ENCODE measurements at places on chromosomes 7 and 10.
A peak's percentile ranks its signal among the peaks of the same experiment; 100 is the strongest.

DNA sequence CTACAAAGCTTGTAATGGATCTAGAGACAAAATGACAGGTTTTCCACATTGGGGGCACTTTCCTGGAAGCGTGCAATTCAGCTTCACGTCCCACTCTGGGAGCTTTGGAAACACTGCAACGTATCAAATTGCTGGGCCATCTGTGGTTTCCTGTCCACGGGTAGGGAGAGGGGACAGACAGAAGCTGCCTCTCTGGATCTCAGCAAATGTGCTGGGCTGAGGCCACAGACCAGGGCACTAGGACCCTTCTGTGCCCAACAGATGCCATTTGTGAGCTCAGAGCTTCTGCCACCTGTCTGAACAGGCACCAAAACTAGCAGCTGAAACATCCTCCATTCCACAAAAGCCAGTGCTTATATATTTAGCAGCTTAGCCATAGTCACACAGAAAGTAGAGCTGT lies 40.9 kb upstream of the FRMD4A start:
- DNase-seq: no peak

DNA sequence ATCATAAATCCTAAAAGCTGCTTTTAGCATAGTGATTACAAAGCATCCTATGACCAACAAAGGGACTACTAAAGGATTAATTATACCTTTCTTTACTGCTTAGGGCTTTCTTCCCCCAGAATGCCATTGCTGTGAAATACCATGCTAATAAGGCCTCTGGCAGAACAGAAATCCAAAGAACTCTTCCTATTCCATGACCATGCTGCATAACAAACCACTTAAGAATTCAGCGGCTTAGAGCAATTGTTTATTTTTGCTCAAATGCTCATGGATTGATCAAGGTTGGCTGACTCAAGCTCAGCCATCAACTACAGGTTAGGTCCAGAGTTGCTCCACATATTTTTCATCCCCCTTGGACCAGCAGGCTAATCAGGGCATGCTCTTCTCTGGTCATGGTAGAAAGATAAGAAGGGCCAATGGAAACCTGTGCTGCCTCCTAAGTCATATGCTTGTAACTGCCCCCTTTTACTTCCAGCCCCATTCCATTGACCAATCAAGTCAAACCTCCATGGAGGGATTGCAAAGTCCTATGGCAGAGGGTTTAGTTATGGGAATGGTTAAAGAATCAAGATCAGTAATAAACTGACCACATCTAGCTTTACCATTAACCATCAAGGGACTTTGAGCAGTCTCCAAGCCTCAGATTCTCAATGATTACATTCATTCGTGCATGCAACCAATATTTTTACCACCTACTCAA lies 244.4 kb upstream of the FZD1 start:
- no peak for DNase-seq

DNA sequence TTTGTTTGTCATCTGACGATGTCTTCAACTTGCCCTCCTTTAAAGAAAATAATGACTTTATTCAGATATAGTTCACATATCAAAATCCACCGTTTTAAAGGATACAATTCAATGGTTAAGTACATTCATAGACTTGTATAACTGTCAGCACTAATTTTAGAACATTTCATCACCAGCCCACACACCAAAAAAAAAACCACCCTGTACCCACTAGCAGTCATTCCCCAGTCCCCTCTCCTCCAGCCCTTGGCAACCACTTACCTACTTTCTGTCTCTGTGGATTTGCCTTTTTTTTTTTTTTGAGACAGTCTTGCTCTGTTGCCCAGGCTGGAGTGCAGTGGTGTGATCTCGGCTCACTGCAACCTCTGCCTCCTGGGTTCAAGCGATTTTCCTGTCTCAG lies 5.3 kb upstream of the HILPDA start:
- DNase-seq: no peak

- no peak for DNase-seq
These were observed 13.4 kb upstream of the CARD11 start for GRCh38 chr7:3057066-3057420.

GRCh38 chr7:28408960-28409715 lies 3.2 kb upstream of the CREB5 start:
- DNase-seq: peak; percentile 97

DNA sequence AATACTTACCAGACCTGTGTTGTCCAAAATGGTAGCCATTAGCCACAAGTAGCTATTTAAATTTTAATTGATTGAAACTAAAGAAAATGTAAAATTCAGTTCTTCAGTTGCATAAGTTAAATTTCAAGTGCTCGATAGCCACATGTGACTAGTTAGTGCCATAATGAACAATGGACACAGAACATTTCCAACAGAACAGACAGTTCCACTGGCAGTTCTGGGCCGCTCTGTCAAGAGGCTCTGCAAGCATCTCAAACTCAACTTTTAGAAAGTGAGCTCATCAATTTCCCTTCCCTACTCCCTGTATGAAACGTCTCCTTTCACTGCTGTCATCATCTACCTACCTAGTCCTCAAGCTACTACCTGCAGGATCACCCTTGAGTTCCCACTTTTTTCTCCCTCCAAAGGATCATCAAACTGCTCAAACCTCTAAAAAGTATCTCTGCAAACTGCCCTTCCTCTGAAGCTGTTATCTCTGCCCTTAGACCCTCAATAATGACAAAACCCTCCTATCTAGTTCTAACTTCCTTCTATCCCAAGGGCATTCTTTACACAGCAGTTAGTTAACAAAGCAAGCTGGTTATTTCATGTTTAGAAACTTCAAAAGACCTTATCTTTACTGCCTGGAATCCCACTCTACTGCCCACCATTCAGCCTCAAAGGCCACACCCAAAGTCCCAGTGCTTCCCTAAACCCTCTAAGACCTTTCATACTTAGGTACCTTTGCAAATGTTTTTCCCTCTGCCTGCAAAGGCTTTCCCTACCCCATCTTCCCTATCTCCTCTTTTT lies 20.6 kb downstream of the SHTN1 start:
- DNase-seq: no peak

DNA sequence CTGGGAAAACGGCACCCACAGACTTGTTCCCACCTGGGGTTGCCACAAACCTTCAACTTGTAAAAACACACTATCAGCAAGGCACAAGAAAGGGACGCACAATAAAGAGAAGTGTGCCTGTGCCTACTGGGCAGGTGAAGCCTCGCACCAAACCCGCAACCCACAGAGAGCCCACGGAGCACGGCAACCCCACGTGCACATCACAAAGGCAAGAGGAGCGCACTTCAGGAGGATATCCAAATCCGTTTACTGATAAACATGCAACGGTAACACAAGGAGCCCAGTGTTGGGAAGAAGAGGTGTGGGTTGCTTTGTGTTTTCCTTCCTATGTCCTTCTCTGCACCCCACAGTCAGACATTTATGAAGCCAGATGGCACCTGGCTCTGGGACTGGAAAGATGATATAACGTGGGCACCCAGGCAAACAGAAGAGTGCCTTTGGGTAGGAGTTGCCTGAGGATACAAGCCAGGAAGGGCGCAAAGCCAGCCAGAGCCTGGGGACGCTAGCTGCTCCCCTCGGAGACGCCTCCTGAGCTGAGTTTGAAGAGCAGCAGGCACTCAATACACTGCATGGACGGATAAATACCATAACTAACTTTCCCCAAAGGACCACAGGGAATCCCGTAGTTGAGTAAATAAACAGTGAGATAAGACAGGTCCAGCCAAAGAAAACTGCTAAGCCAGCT lies 41.6 kb downstream of the TCERG1L start:
- no peak for DNase-seq

DNA sequence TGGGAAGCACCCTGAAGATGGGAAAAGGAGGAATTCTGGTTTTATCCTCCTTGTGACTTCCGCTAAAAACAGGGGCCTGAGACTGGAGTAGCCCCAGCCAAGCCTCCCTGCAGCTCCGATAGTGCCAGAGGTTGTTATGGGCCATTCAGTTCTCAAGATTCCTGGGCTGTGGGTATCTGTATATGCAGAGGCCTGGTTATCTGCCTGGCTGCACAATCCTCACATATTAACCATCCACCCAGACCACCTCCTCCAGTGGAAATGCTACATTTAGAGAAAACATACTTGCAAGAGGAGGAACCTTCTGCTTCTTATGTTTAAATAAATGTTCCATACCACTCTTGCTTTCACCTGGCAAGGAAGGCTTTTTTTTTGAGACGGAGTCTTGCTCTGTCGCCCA lies 34.6 kb downstream of the ARL3 start:
- no peak for DNase-seq

- no peak for DNase-seq
These were observed 194.4 kb downstream of the NSUN6 start for GRCh38 chr10:18456984-18457383.

GRCh38 chr7:138125119-138125518 lies 48.9 kb downstream of the AKR1D1 start:
- peak; percentile 79 for DNase-seq

- no peak for DNase-seq
These were observed 139.2 kb downstream of the HGF start for GRCh38 chr7:81630600-81630999.

GRCh38 chr7:135434047-135434446 lies 75.9 kb downstream of the CNOT4 start:
- DNase-seq: no peak

DNA sequence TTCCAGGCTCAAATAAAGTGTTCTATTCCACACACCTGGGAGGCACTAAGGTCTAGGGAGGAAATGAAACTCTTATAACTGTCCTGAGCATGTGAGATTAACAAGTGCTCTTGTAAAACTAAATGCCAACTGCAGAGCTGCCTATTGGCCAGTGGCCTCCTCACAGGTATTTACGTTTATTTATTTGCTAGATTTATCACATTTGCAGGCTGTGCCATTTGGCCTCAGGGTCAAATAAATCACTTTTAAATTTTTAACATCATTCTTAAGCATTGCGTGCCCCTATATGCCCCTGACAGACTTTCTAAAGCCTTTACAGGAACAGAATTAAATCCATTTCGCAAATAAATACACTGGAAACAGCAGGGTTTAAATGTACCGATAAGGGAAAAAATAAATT lies 381.8 kb upstream of the NFE2L3 start:
- no peak for DNase-seq

DNA sequence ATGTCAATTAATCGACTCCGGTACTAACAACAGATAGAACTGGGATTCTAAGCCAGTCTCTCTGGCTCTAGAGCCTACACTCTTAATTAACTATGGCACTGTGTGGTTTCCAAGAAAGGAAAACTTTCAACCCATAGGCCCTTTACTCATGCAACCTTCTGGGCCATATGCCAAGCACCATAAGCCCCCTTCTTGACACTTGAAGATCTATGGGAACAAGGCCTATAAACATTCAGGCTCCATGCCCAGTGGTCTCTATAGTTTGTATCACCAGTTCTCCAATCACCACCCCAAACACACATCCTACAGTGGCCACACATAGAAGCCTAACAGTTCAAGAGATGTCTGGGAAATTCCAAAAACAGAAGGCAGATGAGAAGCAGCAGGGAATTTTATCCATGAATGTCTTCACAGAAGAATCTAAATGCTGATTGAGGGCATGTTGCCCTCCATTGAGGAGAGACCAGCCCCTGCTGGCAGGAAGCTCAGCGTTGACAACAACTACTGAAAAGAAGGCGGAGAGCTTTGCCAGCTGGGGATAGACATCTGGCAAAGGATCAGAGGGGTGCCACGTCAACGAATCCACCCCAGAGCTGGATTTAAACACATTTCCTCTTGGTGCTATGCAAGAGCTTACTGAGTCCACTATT lies 64.4 kb downstream of the GRM3 start:
- no peak for DNase-seq

DNA sequence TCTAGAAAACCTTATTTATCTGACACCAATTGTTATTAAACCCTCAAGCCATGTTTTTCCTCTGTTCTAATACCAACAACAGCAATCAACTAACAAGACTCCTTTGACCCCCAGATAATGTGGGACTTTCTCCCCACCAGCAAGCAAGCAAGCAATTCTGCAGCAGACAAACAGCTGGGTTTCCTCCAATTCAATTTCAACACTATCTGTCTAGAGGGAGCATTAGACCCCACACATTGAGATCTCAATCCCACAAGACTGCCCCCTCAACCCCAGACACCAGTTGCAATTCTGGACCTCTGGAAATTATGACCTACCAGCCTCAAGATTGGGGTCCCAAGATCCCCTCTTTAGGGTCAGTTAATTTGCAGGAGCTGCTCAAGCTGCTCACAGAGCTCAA lies 89.4 kb upstream of the TMEM26 start:
- no peak for DNase-seq

DNA sequence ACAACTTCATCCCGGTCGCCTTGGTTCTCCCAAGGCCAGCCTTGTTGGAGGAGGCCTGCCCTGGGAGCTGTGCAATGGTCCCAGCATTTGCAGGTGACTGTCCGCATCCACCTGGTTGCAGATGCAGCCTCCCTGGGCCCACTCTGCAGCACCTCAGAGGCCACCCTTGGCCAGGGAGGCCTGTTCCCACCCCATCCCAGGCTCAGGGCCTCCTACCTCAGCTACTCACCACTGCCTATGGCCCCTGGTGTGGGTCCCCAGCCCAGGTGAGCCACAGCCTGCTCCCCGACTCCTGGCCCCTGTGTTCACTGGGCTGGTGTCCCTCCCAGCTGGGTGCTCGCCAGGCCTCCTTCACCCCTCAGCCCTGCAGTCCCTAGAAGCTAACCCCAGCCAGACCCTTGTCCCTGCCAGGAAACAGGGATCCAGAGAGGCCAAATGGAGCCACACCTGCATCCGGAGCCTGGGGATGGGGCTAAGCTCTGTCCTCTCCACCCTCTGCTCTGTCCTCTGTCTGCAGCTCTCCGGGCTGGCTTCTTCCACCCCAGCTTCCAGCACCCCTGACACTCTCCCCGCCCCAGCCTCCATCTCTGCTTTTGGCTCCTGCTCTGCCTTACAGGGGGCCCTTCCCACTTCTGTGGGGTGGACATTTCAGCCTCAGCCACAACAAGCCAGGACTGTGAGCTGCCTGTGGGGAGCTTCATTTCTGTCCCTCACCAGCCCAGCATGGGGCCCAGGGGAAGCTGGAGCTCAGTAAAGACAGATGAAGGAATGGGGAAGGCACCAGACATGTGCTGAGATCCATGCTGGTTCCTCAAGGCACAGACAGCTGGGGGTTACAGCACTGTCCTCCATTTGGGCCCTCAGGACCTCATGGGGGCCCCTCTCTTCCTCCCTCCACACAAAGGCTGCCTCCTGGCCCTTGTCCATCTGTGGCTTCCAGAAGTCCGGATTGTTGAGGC lies 35.6 kb upstream of the ANTXRL start:
- no peak for DNase-seq

DNA sequence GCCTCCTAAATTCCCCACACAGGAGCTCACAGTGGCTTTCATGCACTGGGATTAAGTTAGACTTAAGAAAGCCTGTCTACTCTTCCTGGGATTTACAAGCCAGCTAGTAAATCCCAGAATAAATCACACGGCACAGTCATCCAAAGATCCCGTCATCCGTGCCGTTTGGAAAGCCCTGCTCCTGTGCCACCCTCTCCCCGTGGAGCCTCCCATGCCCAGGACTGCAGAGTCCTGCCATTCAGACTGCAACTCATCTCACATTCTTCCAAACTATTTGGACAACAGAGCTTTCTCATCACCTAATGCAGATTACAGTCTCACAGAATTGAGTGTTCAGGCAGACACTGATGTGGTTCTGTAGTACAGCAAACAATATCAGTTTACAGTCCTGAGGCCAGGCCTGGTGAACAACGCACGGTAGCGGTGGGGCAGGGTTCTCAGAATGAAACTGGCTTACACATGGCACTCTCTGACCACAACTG lies 166.5 kb downstream of the EGFR start:
- peak; percentile 51 for DNase-seq

Measured in islet precursor cell (in vitro differentiated cells).